NCI-H226 (cell line): ENCODE measurements at places on chromosomes 2 and 18.
A peak's percentile ranks its signal among the peaks of the same experiment; 100 is the strongest.

DNA sequence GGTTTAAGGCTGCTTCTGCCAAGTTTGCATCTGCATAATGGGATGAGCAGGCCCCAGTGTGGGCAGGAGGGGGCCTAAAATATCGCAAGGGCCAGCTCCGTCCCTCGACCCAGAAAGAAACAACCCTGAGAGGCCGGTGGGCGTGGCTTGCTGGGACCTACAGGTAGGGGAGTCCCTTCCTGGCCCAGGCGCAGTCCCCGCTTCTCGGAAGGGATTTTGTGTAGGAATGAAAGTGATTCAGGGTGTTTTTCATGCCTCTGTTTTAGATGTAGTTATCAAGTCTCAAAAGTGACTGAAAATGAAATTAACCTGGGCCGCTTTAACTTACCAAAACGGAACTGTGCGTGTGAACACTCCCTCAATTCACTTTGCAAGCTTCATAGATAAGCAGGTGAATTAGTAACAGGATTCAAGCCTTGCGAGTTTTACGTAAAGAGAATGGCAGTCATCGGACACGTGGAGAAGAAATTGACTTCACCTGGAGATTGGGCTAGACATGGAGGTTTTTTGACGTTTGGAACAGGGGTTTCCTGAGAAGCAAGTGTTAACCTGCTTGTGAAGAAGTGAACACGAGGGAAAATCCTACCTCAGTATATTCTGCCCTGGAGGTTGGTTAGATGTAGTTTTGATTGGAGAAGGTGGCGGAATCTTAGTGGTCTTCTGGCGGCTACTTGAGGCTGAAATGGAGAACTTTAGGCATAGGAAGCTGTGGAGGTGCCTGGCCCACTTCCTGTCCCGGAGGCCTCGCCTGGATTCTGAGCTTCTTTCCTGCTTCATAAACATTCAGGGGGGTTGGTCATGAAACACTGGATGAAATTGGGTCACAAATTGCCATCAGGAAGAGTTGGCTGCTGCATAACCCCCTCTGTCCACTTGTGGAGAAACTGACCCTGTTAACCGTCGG is 1.7 kb downstream of the NCK2 start:
- no peak for DNase-seq

GRCh38 chr2:54767921-54768320 is 44.5 kb downstream of the EML6 start:
- DNase-seq = no peak

DNA sequence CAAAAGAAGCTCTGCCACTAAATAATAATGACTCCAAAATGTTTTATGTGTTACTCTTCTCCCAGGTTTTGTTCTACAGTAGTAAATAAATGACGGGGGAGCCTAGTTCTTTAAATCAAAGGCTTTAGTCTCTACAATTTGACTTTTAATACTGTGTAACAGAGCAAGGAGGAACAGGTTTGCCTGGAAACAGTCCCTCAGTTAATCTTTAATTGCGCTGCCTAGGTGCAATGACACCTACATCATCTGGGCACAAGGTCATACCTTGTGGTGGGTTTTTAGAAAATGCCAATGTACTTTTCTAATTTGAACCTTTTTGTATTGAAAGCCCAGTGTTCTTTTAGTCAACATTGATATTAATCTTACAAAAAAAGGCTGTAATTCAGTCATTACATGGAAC is 287.3 kb upstream of the SETBP1 start:
- no peak for DNase-seq

- DNase-seq = no peak
These were observed 133.2 kb downstream of the NAPG start for GRCh38 chr18:10659000-10659399.

DNA sequence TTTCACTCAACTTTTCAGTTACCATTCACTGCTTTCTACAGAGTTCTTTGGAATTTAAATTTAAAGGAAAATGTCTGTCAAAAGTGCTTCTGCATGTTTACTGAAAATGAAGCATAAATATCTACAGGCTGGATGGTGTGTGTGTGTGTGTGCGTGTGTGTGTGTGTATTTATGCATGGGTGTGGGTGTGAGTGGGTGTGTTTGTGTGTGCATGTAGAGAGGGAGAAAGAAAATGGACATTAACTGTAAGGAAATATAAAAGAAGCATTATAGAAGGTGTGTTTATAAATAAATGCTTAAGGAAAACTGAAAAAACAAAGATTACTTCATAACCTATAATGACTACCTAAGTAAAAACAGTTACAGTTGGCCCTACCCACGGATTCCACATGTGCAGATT is 43.2 kb downstream of the FANCL start:
- no peak for DNase-seq

- DNase-seq = no peak
These were observed 377.1 kb downstream of the TNS1 start for GRCh38 chr2:217625557-217626169.

- DNase-seq = no peak
These were observed 112.4 kb downstream of the MIB1 start for GRCh38 chr18:21853016-21853415.

- DNase-seq = no peak
These were observed 409.8 kb downstream of the ZNF521 start for GRCh38 chr18:24942144-24942543.

DNA sequence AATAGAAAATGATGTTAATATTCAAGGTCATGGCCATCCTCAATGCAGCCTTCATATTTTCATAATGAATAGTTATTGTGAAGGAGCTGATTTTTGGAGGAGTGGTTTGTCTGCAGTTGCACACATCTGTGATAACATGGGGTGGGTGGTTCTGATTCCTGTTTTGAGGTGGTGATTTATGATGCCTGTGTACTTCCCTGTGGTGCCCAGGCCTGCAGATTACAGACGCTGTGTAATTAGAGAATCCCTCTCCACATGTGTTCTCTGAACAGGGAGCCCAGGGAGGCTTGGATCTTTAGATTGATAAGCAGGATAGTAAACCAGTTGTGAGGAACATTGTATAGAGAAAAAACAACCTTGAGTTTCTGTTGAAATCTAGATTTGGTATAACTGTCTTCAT is 117.5 kb downstream of the AGAP1 start:
- no peak for DNase-seq

DNA sequence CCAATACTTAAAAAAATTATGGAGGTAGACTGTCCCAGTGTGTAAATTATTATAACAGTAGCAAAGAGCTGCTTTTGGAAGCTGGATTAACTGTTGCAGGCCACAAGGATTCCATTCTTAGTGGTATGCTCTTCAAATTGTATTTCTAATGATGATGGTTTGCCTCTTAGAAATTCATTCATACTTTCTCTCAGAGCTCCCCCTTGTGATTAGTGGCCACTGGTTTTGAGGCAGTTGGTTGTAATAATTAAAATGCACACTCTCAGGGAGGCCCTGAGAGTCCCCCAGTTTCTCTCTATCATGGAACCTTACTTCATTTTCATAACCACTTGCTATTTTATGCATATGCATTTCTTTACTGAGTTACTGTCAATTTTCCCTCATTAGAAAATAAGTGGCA is 122.5 kb downstream of the PLA2R1 start:
- no peak for DNase-seq

DNA sequence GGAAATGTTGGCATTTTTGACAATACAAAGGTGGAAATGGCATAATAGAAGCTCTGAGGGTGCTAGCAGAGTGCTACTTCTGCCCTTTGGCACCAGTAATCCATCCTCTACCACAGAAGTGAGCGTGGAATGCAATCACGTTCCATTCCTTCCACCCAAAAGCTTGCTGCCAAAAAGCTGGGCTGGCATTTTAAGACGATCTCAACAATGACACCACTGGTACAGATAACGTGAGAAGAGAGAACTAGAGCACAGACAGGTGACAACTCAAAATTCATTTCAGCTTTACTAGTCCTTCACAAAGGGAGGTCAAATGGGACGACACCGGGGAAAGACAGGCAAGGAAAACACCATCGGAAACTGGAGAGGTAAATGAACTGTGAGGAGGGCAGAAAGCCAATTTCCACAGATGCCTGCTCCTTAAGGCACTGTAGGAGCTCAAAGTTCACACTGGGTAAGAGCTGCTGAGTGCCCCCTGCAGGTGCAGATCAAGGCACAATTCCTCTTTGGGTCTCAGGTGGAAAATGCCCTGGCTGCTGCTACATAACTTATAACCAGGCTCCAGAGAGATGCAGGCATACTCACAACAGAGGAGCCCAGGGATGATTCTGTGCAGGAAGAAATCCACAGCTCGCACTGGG is 50.7 kb upstream of the RNU4ATAC start:
- peak; percentile 52 for DNase-seq

- DNase-seq = no peak
These were observed 16.2 kb upstream of the TEX44 start for GRCh38 chr2:231576465-231576864.

DNA sequence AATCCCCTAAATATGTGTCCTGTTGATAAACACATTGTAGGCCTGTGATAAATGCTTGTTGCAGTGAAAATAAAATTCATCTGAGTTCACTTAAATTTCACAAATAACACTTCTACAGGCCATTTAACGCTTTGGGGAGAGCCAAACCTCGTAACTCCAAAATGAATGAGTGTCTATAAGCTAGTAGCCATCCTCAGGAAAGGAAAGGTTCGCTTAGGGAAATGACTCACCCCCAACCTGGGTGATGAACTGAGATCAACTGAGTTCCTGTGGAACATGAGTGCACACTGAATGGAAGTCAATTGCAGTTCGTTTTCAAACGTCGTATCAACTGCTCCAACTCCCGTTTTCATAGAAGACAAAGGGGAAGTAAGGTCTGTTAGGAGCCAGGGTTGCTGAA is 527.6 kb upstream of the ID2 start:
- no peak for DNase-seq

DNA sequence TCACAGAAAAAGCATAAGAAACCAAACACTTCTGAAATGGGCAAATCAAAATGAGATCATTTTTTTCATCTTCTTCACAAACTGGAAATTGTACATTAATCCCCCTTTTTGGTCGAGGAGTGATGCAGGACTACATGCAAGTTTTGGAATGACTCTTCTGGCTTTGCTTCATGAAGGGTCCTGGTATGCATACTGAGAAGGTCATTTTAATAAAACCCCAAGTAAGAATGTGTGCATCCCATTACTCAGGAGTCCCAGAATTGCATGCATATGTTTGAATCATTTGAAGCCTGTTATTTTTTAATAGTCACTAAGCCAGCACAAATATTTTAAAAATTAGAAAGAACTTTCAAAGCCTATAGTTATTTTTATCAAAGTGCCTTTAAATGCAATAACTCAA is 16.7 kb upstream of the EHBP1 start:
- no peak for DNase-seq

GRCh38 chr2:43218702-43219382 is 7.6 kb downstream of the ZFP36L2 start:
- DNase-seq = peak; percentile 59

- peak; percentile 35 for DNase-seq
These were observed 141.9 kb downstream of the ANKRD44 start for GRCh38 chr2:197168705-197169104.

DNA sequence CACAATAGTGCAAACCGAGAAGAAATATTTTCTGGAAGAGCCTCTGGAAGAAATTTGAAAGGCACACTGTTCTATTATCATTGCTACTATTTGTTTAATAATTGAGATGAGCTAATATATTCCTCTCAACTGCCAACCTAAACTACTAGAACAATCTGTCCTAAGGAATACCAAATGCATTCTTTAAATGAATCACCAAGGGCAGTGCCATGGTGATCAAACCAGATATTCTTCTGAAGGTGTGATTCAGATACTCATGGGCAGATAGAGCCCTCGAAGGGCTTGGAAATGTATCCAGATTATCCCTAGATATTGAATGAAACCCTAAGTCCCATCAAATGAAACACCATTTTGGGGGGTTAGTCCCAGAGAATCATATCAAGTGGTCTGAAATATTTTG is 76.6 kb downstream of the FIGN start:
- peak; percentile 73 for DNase-seq

DNA sequence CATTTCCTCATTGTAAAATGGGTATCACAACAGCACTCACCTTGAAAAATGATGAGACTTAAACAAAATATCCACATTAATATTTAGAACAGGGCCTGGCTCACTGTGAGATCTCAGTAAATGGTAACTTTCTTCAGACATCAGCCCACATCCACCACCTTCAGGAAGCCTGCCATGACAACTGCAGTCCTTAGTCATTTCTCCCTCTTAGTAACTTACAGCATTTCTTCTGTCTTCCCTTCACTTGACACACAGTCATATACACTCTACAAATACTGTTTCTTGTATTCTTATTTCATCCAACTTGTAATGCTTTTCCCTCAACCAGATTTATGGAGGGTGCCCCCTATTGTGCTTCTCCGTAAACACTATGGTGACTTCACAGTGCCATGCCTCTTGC is 263.0 kb downstream of the ZNF516 start:
- no peak for DNase-seq

DNA sequence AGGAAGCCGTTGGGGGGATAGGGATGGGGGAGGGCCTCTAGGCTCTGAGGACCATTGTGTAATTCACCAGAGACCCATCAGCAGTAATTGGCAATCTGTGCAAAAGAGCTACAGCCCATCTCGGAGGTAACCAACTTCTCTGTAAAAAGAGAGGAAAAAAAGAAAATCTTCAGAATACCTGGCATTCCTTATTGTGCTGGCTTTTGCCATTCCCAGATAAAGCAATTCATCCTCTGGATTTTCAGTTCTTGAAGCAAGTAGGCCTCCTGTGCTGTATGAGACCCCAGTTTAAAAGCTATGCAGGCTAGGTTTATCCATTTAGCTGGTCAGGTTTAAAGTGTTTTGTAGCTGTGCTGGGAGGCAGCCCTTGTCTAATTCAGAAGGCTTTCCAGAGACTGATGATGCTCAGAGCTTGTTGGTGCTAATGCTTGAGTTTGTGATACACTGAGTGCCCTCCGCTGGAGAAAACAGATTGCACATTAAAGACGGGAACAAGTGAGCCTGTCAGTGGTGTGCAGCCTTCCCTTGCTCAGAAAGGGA is at the start of gene LRRTM4:
TSS of gene LRRTM4 (minus strand) at position 446 of the 540 bp plus-strand sequence.
- DNase-seq = no peak

DNA sequence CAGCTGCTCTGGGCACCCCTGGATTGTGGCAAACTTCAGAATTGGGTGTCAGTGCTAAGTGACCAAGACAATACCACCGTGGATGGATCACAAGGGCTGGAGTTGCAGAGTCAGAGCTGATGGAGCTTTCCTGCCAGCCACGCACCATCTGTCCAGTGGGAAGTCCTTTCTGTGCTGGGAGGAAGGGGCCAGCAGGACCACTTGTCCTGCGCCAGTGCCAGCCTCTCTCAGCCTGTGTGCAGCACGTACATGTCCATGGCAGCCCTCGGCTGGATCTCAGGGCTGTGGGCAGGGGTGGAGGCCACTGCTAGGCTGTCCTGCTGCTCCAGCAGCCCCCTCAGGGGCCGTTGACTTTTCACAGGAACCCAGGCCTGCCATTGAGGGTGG is 33.3 kb downstream of the RAB31 start:
- no peak for DNase-seq

GRCh38 chr2:125901278-125901677 is 754.7 kb upstream of the GYPC start:
- no peak for DNase-seq
